ENCODE measurements at places on chromosomes 3 and 15. TPM values are rescaled to one million over a fixed set of nuclear protein-coding genes. Genes with fewer than 3 reads are reported as not detected.

DNA sequence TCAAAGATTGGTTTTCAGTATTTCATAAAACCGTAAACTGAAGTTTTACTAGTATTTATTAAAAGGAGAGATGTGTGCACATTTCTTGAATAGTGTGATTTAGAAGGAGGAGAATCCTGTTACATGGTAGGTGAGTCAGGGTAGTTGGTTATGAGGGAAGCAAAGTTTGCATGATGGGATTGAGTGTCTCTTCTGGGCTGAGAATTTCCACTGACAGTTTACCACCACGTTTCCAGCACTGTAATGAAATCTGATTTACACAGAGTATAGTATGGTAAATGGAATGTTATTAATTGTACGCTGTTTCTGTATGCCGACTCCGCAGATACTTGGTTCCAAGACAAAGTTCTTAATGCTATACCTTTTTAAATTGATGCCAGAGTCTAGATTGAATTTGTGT, 1.6 kb downstream of the NECTIN3 start:
- no peak for DNase-seq

DNA sequence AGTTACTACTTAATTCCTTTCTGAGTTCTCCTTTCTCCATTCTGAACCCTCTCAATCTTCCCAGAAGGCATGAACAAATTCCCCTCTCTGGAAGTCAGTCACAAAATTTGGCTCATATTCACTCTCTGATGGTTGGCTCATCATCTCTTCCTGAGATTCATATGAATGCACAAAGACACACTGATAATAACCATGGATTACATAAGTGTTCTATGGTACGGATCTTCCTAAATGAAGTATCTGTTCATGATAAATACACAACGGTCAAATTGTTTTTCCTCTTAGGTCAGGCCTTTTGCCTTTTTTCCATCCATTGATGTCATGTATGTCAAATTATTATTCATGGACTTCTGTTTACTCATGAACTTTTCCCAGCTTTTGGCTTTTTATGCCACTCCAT, 162.6 kb downstream of the P2RY1 start:
- DNase-seq, result no peak

- no peak for DNase-seq
Measured at GRCh38 chr3:24235121-24235520, 259.5 kb downstream of the THRB start.

DNA sequence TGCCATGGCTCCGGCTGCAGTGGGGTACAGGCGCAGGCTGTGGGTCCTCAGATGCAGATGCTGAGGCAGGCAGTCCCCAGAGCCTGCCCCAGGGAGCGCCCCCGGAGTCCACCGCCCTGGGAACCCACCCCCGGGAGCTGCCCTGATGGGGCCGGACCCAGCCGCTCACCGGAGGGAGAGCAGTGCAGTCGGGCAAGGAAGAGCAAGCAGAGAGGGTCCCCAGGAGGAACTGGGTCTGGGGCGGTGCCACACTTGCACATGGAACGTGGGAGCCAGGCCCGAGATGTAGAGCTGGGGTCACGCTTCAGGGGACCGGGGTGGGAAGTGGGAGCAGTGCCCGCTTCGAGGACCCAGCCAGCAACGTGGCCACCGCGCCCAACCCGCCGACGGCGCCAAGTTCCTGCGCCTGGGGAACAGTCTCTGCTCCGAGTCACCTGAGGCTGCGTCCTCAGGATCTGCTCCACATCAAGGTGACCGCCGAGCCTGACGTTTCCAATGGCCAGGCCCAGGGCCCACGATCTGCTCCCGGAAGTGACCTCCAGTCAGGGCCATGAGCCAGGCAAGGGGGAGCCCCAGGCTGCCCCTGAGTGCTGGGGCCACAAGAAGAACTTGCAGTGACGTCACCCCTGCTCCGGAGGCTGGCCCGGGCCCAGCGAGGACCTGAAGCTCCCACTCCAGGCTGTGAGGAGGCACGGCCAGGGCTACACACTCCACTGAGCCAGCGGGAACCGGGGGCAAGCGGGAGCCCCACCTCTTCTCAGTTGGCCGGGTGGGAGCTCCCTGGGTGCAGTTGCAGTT, 27.0 kb upstream of the TFG start:
- no peak for DNase-seq

- DNase-seq, result no peak
Measured at GRCh38 chr3:156513619-156514018, 41.3 kb downstream of the SSR3 start.

- DNase-seq, result no peak
Measured at GRCh38 chr3:121836064-121836463, 1.1 kb downstream of the EAF2 start.

- no peak for DNase-seq
Measured at GRCh38 chr3:102079809-102080197, 230.5 kb downstream of the NFKBIZ start.

- DNase-seq, result no peak
Measured at GRCh38 chr15:46696281-46696680, 1021.0 kb upstream of the SEMA6D start.

GRCh38 chr3:127673191-127674100, 694 bp downstream of the ABTB1 start:
- peak; percentile 76 for DNase-seq

DNA sequence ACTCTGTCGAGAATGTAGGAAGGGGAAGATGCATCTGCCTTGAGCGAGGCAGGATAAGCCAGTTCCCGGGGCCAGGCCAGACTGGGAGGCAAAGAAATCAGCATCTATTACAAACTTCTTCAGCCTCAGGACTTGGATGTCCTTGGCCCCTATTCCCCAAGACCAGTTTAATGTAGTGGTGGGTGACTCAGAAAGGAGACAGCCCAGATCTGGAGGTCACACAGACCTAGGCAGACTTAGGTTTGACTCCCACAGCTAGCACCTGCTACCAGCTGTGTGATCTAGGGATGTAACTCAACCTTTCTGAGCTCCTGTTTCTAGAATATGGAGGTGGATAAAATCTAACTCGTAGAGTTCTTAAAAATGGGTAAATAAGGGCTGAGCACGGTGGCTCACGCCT, 409.5 kb upstream of the PROK2 start:
- no peak for DNase-seq

- DNase-seq, result no peak
Measured at GRCh38 chr3:3631114-3631513, 168.1 kb upstream of the LRRN1 start.

DNA sequence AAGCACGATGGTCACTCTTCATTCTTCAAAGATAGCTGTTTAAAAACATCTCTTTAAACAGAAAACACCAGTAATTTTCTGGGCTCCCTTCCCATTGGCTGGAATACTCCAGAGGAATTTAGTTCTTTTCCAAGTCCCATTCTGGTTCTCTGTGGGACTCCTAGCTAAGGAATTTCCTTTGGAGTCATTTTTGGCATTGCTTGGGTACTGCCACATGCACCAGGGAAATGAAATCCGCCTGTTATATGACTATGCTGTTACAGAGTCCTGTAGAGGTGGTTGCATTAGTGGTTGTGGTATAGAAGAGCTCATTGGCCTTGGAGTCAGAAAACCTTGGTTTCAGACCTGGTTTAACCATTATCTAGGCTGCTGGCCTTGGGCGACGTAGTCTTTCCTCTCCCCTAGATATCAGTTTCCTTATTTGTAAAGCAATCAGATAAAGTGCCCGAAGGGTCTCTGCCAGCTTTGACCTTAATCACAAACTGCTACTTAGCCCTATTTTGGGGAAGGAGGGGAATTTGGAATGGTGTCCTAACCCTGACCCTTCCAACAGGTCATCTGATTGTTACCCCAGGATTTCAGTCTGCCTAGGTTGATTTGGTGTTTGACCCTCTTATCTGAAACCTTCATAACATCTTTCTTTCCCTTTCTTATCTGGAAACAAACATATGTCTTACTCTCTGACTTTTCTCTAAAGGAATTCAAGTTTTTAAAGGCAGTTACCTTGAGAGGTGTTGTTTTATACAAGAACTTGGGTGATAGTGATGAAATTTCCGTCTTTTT, 13.4 kb downstream of the RTP1 start:
- DNase-seq, result peak; percentile 54

- no peak for DNase-seq
Measured at GRCh38 chr3:128610451-128611070, 40.1 kb downstream of the RPN1 start.

- no peak for DNase-seq
Measured at GRCh38 chr15:100753503-100753902, 126.1 kb upstream of the ALDH1A3 start.

DNA sequence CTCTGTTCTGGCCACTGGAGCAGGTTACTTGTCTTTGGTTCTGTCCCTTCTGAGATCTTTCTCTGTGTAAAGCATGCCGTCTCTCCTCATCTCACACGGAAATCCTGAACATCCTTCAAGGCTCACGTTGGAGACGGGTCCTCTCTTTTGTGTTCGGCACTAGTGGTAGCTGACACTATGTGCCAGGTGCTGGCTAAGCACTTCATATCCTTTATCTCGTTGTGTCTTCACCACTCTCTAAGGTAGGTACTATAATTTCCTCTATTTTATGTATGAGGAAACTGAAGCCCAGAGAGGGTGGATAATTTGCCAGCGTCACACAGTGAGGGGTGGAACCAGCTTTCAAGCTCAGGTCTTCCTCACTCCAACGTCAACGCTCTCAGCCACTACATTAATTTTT, 1.2 kb downstream of the IFT122 start:
- DNase-seq, result no peak

- DNase-seq, result no peak
Measured at GRCh38 chr15:52021128-52021671, 2.2 kb downstream of the MAPK6 start.

- no peak for DNase-seq
Measured at GRCh38 chr3:122785231-122785630, 8.4 kb downstream of the HSPBAP1 start.

GRCh38 chr15:51313644-51314280, 24.6 kb downstream of the CYP19A1 start:
- DNase-seq, result no peak

- DNase-seq, result no peak
Measured at GRCh38 chr15:39756806-39757522, 25.7 kb downstream of the FSIP1 start.

DNA sequence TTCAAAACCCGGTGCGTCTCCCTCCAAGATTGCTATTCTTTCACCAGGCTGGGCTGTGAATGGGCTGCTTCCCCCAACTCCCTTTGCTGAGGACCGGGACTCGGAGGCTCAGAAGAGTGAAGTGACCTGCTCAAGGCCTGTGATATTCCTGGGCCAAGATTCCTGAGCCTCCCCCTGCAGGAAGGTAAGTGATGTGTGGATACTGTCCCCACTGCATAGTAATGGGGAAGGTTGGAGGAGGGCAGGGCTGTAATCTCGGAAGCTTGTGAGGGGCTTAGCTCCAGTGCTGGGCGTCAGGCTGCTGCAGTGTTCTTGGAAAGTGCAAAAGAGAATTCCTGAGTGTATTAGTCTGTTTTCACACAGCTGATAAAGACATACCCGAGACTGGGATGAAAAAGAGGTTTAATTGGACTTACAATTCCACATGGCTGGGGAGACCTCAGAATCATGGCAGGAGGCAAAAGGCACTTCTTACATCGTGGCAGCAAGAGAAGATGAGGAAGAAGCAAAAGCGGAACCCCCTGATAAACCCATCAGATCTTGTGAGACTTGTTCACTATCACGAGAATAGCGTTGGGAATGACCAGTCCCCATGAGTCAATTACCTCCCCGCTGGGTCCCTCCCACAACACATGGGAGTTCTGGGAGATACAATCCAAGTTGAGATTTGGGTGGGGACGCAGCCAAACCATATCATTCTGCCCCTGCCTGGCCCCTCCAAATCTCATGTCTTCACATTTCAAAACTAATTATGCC, 67.6 kb downstream of the EFCAB12 start:
- peak; percentile 72 for DNase-seq

DNA sequence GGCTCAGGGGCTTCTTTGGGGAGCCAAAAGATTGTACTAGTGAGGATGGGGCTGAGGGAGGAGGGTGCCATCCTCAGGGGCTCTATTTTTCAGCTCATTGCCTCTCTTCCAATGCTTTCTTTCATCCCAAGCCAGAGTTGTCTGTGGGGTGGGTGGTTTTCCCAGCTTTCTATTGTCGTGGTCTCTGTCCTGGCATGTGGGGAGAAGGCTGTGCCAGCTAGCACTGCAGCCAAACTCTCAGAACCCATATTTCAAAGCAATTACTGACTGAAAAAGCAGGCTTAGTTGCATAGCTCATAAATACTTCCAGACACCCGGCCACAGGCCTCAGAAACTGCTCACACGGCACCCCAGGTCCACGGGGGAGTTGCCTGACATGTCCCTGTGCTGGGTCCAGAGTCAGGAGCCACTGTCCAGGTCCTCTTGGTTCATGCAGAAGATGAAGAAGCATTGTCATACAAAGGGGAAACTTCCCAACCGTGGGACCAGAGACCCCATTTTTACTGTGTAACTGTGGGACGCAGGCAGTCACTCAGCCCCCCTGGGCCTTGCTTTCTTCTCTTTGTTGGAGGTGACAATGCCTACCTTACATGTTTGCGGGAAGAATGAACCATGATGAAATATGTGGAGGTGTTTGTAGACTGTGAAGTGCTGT, 27.6 kb downstream of the FGD5 start:
- no peak for DNase-seq

DNA sequence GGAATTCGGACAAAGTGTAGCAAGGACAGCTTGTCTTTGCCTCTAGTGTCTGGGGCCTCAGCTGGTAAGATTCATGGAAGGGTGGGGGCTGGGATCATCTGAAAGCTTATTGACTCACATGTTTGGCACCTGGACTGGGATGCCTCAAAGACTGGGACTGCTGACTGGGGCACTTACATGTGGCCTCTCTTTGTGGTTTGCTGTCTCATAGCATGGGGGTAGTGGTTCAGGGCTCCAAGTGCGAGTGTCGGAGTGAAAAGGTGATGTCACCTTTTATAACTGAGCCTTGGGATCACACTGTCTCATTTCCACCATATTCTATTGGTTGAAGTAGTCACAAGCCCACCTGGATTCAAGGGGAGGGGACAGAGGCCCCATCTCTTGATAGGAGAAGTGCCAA, 6.8 kb downstream of the MFSD1 start:
- no peak for DNase-seq

DNA sequence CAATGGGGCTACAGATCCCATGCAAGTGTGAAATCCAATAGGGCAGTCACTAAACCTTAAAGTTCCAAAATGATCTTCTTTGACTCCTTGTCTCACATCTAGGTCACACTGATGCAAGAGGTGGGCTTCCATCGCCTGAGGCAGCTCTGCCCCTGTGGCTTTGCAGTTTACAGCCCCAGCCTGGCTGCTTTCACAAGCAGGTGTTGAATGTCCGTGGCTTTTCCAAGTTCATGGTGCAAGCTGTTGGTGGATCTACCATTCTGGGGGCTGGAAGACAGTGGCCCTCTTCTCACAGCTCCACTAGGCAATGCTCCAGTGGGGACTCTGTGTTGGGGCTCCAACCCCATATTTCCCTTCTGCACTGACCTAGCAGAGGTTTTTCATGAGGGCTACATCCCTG, 68.5 kb upstream of the PRR20G start:
- no peak for DNase-seq

- DNase-seq, result no peak
Measured at GRCh38 chr3:194910414-194910984, 224.8 kb downstream of the FAM43A start.

BBX gene
- total RNA-seq, result 38.8 TPM

CAND2 gene
- total RNA-seq, result 7.8 TPM

CMTM8 gene
- 7.0 TPM for total RNA-seq

WDR93 gene
- total RNA-seq, result 0.64 TPM

AGBL1 gene
- total RNA-seq, result not detected

ILDR1 gene
- total RNA-seq, result 2.0 TPM

CSPG4 gene
- total RNA-seq, result 1.8 TPM

ROBO1 gene
- total RNA-seq, result 86.3 TPM

Data from endodermal cell (in vitro differentiated cells).